SHP77 (cell line): ENCODE measurements at places on chromosomes 2 and 18.

DNA sequence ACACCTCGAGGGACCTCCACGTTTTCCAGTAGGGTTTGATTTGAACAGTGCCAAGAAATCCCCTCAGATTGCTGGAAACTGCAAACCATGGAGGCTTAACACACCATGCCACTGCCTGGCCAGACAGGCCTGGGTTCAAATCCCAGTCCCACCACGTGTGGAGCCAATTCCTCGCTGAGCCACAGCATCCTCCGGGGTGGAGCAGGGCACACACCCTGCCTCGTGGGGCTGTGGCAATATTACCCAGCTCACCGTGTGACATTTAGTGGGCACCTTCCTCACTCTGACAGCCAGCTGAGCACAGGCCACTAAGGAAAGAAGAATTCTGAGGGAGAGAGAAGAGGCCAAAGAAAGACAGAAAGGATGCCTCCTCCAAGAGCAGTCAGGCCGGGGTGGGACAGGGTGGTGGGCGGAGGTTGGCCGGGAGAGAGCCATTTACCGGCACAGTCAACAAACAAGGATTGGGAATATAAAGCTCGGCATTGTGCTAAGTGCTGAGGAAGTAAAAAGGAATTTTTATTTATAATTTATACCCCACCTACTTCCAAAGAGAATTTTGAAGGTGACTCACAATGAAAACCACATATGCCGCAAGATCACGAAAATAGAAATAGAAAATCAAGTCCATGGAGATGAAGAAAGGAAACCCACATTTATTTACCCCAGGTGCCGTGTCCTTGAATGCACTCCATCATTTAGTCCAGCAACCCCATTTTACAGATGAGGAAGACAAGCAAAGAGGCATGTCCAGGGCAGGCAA lies 111.5 kb downstream of the MCFD2 start:
- DNase-seq = no peak

- peak; percentile 92 for DNase-seq
Observed at GRCh38 chr2:183124222-183124956, at the start of gene NUP35. NUP35 (plus strand) TSS chr2:183124443; CDS start chr2:183124458, 15 bp downstream.

DNA sequence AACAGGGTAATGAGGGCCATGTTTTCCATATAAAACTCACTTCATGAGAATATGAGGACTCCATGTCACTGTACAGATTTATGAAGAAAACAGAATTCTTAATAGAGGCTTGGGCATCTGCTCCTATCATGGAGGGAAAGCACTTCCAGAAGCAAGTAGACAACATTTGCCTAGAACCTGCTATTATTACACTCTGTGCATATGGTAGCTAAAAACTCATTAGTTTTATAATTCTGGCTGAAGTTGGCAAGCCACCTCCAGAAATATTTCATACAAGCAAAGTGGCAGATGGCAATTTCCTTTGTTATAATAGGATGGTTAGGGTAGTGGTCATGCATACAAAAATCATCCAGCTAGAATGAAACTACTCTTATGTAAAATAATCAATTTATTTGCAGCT lies 65.8 kb upstream of the TLK1 start:
- no peak for DNase-seq

- DNase-seq = no peak
Observed at GRCh38 chr2:60899230-60899891, 18.0 kb downstream of the REL start.

- no peak for DNase-seq
Observed at GRCh38 chr2:60216452-60216995, 336.9 kb downstream of the BCL11A start.

GRCh38 chr2:241893265-241893664 lies 23.7 kb downstream of the RTP5 start:
- DNase-seq = no peak

- peak; percentile 12 for DNase-seq
Observed at GRCh38 chr2:27408601-27409320, 630 bp downstream of the PPM1G start.

DNA sequence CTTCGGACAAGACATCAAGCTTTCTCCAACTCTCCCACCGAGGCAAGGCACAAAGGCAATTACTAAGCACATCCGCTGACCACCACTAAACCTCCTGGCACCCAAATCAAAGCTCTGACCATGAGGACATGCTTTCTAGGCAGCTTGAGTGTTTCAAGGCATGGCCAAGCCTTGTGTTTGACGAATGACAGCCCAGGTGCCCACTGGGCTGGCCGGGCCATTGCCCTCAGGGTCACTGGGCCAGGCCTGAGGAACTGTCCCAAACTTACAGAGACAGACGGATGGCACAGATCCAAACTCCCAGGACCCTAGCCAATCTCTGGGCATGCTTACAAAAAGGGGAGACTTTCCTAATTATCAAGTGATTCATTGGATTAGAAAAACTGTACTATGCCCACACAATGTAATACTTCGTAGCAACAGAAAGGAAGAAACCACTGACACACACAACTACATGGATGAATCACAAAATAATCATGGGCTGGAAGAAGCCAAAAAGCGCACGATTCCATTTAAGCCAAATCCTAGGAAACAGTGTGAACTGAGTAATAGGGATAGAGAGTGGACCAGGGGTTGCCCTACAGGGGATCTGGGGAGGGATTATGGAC lies 20.2 kb downstream of the CRACDL start:
- no peak for DNase-seq
